ENCODE measurements at places on chromosomes 6 and 20.

GRCh38 chr20:4026093-4026601 lies 10.8 kb upstream of the RNF24 start:
- DNase-seq: no peak

DNA sequence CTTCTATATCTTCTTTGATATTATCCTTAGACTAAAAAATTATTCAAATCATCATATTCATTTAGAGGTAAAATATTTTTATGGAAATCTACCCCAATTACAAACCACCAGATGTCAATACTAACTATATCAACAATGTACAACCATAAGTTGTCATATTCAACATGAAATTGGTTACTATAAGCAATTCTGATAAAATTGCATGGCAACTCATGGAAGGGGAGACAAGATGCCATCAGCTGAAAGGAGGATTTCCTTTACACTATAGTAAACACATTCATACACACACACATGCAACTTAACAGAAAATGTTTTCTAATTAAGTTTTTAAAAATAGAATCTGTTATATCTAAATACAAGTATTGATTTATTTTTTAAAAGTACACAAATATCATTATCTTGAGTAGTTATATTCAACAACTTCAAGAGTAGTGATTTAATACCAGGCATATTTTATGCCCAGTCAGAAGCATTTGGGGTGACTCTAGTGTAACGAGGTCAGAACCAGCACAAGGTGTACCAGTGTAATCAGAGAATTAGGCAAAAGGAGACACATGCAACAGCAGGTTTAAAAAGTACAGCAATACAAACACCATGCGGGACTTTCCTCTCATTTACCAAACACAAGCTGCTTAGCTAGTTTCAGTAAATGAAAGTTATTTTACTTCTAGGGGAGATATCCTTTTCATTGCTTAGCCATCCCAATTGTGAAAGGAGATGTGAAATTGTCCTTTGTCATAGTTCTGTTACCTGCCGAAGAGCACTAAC lies 1.0 kb downstream of the FILIP1 start:
- DNase-seq: no peak

DNA sequence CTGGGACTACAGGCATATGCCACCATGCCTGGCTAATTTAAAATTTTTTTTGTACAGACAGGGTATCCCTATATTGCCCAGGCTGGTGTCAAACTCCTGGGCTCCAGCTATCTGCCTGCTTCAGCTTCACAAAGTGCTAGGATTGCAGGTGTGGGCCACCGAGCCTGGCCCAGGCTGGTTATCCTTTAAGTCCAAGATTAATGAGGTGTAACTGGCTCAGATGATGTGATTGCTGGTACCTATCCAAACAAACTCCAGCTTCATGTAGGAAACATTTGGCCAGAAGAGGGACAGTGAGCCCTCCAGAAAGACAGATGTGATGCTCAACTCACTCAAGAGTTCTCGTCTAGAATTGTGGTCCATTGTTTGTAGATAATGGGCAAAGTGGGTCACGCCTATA lies 9.2 kb upstream of the ZNF318 start:
- DNase-seq: no peak

GRCh38 chr6:73180076-73180738 lies 45.1 kb downstream of the KHDC1L start:
- no peak for DNase-seq

DNA sequence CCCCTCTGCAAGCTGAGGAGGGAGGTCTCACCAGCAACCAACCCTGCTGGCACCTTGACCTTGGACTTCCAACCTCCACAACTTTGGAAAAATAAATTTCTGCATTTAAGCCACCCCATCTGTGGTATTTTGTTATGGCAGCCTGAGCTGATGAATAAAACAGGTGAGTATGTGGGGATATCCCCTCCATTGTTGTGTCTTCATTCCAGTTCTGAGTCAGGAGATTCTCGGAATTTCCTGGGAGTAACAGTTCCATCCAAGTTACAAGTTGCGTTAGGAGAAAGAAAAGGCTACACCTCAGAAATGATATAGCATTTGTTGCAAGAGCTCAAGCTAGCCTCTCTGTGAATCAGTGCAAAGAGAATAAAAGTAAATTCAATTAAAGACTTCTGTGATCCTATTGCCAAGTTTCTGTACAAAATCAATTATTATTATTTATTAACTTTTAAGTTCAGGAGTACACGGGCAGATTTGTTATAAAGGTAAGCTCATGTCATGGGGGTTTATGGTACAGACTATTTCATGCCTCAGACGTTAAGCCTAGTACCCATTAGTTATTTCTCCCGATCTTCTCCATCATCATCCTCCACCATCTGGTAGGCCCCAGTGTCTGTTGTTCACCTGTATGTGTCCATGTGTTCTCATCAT lies 153.0 kb downstream of the NKAIN2 start:
- DNase-seq: no peak

- DNase-seq: peak; percentile 66
Observed at GRCh38 chr6:11700118-11700718, 78.4 kb downstream of the ADTRP start.

GRCh38 chr6:40328386-40328985 lies 258.7 kb downstream of the LRFN2 start:
- DNase-seq: no peak

- DNase-seq: no peak
Observed at GRCh38 chr20:10125757-10126156, 91.0 kb downstream of the ANKEF1 start.

- no peak for DNase-seq
Observed at GRCh38 chr20:7981374-7981773, 38.2 kb downstream of the TMX4 start.

DNA sequence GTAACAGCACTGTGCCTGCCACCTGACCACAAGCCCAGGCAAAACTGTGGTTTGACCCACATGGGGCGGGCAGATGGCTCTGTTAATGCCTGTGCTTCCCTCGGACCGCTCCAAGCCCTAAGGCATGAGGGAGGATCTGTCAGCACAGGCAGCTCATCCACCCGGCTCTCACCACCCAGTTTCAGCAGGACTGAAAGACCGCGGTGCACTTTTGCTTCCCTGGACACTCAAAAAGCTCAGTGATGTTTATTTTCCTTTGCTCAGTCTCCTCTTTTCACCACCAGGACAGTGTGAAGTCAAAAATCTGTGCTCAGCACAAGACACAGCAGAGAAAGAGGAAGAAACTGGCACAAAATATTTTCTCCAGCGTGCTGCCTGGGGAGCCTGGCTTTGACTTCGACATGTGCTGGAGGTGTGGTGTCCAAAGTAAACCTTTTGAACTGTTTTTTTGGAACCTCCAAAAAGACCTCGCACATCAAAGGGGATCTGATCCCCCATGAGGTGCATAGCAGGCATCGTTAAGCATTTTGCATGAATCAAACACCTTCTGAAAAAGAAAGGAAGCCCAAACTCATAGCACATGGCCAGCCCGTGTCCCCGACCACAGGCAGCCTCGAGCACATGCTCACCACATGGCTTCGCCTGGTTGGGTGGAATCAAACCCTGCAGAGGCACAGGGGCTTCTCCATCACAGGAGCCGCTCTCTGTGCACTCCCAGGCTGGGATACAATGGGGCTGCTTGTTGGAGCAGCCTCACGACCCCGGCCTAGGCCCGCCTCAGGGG lies 441.7 kb upstream of the JARID2 start:
- no peak for DNase-seq

DNA sequence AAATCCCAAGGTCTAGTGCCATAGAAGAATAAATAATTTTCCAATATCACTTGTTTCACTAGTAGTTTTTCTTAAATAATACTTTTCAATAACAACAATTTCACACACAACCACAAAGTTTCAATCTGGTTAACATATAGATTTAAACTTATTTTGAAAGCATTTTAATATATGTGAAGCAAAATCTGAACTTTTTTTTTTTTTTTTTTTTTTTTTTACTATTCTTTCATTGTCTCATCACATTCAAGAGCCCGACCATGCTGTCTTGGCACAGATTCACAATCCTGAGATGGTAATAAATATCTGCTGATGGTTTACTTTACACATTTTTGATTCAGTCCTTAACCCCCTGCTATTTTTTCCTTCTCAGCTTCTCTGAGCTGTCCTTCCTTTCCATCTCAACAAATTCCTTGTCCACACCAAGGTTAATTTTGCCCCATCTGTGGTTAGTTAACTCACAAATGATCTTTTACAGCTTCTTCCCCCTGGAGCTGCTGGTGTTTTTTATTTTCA lies 262.8 kb downstream of the TMEM242 start:
- DNase-seq: no peak

GRCh38 chr20:60001108-60001507 lies 42.9 kb downstream of the CDH26 start:
- DNase-seq: no peak

- peak; percentile 97 for DNase-seq
Observed at GRCh38 chr6:33061987-33062386, 11.5 kb downstream of the HLA-DPA1 start.

- DNase-seq: no peak
Observed at GRCh38 chr6:149129371-149130077, 188.0 kb upstream of the TAB2 start.

DNA sequence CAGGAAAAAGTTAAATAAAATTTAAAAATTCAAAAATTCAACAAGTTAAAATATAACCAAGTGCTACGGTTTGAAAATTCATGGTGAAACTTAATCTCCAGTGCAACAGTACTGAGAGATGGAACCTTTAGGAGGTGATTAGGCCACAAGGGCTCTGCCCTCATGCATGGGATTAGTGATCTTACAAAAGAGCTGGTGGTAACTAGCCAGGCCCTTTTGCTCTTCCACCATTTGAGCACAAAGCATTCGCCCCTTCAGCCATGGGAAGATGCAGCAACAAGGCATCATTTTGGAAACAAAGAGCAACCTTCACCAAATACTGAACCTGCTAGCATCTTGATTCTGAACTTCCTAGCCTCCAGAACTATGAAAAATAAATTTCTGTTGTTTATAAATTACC lies 80.9 kb downstream of the RNGTT start:
- DNase-seq: no peak

GRCh38 chr6:164845773-164846172 lies 463.6 kb downstream of the C6orf118 start:
- no peak for DNase-seq

- DNase-seq: peak; percentile 19
Observed at GRCh38 chr20:48012401-48012974, 227.2 kb upstream of the SULF2 start.

- DNase-seq: peak; percentile 34
Observed at GRCh38 chr6:26170951-26171841, 84.0 kb downstream of the HFE start.

GRCh38 chr20:24157213-24157612 lies 168.6 kb upstream of the GGTLC1 start:
- DNase-seq: no peak

- no peak for DNase-seq
Observed at GRCh38 chr6:143937668-143937970, 70.4 kb downstream of the PLAGL1 start.

DNA sequence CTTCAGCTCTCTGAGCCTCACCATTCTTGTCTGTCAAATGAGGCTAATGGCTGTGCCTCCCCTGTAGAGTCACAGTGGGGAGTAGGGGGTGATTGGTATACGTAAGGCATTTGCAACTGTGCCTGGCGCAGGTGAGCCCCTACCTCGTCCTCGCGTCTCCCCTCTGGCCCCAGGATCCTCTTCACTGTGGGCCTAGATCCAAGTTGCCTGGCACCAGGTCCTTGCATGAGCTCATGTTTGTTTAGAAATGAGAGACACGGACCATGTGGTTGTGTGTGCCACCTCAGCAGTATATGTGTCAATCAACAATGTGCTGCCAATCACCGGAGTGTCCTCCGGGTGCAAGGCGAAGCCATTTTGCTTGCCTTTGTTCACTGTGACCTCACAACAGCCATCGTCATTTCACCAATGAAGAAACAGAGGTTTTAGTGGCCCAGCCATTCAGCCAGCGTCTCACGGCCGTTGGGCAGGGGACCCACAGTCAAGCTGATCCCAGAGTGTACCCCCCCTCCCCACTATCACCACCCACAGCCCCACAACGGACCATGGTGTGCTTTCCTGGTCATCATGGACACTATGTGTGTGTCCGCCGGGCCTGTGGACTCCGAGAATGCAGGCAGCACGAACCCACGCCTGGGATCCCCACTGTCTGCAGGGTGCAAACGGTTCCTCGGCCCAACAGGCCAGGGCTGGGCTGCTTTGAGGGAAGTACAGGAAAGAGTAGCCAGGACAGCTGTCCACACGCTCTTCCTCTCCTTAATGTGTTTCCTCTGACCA lies 35.9 kb upstream of the STX16 start:
- DNase-seq: no peak

DNA sequence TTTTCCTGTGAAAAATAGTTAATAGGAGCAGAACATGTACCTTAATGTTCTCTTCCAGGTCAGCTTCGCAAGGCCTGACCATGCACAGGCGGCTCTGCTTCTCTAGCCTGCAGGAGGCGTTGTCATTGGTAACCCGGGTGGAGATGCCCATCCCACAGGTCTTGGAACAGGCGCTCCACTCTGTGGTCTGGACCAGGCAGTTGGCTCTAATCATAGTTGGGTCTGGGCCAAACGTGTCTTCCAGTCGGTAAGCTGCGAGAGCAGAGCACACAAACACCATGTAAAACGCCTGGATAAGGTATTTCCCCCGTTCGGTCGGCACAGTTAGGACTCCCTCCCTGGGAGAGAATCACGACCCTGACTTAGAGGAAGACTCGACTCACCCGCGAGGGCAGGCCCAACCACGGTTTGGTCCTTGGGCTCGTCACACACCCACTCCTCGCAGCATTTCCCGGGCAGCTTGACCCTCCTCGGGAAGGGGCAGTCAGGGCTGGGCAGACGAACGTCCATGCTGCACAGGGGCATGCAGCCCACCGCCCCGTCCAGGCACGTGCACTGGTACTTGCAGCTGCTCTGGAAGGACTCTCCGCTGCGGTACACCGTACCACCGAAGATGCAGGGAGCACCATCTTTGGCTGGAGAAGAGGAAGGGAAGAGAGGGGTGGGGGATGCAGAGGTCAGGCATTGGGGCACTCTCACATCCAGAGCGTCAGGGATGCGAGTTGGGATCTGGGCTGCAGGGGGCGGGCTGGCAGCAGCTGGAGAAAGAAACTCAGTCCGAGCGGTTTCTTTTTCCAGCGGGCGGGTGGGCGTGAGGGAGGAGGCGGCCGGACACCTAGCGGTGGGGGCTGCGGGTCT lies 1.0 kb downstream of the CCN2 start:
- DNase-seq: no peak

- DNase-seq: no peak
Observed at GRCh38 chr20:50693001-50693400, 1.7 kb upstream of the RIPOR3 start.

DNA sequence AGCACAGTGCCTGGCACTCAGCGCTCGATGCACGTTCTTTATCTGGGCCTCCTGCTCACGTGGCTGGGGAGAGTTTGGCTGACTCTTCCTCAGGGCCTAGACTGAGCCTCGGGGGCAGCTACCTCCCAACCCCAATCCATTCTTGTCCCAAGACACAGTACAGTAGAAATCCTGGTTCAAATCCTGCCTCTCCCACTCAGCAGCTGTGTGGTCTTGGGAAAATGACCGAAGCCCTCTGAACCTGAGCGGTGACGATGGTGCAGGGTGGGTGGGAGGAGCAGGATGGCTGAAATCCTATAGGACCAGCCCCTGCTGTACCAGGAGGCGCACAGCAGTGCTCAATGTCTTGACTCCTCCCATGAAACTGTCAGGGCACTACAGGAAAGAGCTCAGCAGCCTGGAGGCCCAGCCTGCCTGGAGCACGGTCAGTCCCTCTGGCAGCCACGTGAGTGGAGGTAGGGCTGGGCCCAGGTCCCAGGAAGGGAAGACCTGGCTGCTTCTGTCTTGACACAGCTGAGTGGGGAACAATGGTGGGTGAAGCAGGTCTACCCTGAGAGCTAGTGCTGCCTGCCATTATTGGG lies 31.5 kb downstream of the PDRG1 start:
- no peak for DNase-seq

GRCh38 chr6:42154461-42155209 lies 12.2 kb upstream of the C6orf132 start:
- DNase-seq: no peak

- no peak for DNase-seq
Observed at GRCh38 chr20:15890407-15890982, 682.8 kb downstream of the KIF16B start.

Measured in NAMALWA (cell line).